ENCODE measurements at places on chromosomes 4 and X.

DNA sequence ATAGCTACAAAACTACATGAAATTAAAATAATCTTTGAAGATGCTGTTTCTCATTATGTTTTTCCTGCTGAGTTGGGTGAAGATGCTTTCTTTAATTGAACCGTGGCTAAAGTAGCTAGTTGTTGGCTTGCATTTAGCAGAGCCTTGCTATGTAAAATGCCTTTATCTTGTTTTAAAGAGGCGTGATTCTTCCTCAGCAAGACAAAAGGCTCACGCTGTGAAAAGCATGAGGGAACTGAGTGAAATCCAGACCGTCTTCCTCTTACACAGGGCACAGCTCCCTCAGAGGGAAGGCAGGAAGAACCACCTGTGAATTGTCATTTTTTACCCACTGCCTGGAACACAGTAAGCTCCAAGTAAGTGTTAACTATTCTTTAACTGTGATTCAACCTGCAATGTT, 39.0 kb upstream of the ZNF518B start:
- DNase-seq, result no peak

DNA sequence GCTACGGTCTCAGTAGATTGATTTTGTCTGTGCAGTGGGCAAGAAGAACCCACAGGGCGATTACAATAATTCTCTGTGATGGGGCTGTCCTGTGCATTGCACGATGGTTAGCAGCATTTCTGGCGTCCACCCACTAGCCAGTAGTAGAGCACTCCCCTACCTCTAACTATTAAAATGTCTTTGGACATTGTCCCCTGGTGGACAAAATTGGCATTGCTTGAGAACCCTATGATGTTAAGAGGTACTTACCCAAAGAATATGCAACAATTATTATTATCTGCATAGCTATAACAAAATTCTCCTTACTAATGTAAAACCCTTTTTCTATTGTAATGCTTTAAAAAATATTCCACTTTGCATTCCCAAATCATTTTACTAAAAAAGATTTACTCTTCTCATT, 109.5 kb upstream of the VCX3A start:
- no peak for DNase-seq

GRCh38 chrX:136260776-136261175, 9.6 kb upstream of the MAP7D3 start:
- no peak for DNase-seq

- DNase-seq, result no peak
Observed at GRCh38 chrX:6768881-6769280, 234.0 kb upstream of the VCX3A start.

DNA sequence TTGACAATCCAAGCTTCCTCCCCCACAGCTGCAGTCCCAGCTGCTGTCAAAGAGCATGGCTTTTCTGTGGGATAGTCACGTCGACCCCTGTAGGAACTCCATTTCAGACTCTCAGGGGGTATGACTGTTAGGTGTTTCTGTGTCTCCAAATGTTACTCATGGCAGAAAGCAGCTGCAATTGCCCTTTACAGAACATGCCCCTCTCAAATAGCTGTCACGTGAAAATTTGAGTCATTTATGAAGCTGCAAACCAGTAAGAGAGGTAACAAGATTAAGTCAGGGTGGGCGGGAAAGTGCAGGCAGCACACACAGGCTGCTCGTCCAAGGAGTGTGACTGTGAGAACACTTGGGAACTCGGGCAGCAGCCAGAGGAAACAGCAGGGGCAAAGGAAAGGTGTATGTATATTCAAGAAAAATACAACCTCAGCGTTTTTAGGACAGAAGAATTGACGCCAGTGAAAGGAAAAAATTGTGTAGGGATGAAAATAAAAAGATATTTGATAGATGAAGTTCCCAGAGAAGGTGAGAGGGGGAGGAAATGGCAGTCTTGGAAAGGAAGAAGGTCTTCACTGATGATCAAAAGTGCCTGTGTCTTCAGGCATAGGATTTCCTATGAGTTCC, 66.5 kb upstream of the TMEM184C start:
- no peak for DNase-seq

DNA sequence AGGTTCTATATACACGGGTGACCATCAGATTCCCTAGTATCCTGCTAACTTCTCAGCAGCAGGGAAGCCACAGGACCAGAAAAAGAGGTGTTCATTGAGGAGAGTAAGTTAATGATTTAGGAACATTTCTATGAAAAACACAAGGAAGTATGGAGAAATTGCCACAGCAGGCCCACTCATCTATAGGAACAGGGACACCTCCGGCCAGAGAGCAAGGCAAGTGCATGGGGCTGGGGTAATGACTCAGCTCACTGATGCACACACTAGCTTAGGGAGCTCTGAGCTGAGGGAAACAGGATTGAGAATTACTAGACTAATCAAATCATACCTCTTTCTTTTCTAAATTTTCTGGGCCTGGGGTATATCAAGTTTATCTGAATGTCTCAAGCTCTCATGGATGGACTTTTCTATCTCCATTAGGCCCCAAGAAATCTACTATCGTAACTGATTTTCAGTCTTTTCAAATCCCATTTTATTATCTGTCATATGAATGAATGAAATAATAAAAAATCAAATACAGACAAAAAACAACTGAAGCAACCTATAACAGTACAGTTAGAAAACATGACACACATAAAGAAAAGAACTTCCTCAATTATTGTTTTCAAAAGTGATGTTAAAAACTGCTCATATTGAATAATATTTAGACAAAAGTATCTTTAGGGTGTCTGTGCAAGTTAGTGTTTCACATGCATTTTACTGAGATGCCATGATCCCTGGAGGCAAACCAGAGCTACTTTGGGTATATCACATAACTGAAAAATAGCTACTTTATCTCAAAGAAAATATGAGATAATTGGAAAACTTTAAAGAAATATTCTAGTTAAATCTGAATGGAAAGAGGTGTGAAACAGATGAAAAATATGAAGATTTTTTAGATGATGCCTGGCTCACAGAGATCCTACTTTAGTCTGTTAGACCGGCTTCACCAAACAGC, 89.8 kb downstream of the FBXO8 start:
- DNase-seq, result no peak

Data from stimulated activated CD4-positive, alpha-beta T cell treated with anti-CD3 and anti-CD28 coated beads, Interleukin-4, amount 100 ng/mL, for 1 hour (primary cell).